ENCODE measurements at places on chromosomes 3 and 15. TPM values are rescaled to one million over a fixed set of nuclear protein-coding genes. Genes with fewer than 3 reads are reported as not detected.

The CHRNA5 gene
- 0.23 TPM for total RNA-seq

- peak; percentile 59 for DNase-seq
Observed at GRCh38 chr3:26652164-26652563, 29.6 kb downstream of the LRRC3B start.

GRCh38 chr3:190424478-190425439, 24.9 kb downstream of the TMEM207 start:
- DNase-seq: peak; percentile 75

The FBXW12 gene
- total RNA-seq: not detected

DNA sequence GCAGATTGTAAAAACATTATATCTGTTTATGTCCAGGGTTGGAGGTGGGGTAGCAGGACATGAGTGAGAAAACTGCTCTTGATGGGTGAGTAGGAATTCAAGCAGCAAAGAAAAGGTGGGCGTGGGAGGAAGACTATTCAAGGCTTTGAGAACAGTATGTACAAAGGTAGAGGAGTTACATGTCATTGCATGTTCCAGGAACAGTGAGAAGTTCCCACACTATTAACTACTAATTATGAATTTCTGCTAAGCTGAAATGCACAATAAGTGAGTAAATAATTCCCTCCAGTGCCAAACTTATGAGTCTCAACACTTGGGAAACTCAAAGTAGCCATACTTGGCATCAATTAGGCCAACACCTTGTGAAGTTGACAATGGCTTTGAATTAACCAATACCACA, 80.1 kb downstream of the SRGAP3 start:
- no peak for DNase-seq

DNA sequence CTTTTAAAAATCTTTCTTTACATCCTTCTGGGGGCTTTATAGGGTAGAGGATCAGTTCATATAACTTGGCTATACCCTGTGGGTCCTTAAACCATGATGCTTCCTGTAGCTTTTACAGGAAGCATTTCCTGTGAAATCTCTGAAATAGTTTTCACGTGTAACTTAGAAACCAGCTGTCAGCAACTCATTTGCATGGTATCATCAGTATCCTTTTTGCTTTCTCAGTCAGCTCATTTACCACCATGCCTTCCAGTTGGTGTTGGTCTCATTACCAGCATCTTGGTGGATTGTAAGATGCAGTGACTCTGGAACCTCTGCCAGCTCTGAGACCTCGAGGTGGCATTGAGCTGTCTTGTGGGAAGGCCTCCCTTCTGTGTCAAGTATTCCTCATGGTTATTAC, 96.7 kb upstream of the MYZAP start:
- DNase-seq: no peak

The CCR1 gene
- total RNA-seq: 9.7 TPM

- peak; percentile 62 for DNase-seq
Observed at GRCh38 chr15:58932710-58933280, 684 bp downstream of the SLTM start.

GRCh38 chr15:77859491-77860060, 217.9 kb downstream of the TBC1D2B start:
- no peak for DNase-seq
